Activated CD4-positive, alpha-beta memory T cell treated with anti-CD3 and anti-CD28 coated beads for 36 hours (primary cell): ENCODE measurements at places on chromosomes 2 and 18.

DNA sequence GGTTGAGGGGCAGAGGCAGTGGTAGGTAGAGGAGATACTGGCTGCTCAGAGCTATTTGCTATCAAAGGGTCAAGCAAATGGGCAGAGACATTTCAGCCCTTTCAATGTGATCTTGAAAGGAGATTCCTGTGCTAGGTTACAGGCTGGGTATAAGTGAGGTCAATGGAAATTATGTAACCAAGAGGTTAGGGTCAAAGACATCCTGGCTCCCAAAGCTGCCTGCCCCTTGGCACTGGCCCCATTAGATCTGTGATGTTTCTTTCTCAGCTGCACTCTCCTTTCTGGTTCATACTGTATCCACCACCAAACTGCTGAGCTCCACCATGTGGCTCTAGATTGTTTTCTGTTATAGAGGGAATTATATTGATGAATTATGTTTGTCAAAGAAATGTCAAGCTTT lies 200.4 kb downstream of the AGPS start:
- DNase-seq, result no peak

- DNase-seq, result no peak
Measured at GRCh38 chr2:30772021-30772705, 35.1 kb downstream of the CAPN13 start.

DNA sequence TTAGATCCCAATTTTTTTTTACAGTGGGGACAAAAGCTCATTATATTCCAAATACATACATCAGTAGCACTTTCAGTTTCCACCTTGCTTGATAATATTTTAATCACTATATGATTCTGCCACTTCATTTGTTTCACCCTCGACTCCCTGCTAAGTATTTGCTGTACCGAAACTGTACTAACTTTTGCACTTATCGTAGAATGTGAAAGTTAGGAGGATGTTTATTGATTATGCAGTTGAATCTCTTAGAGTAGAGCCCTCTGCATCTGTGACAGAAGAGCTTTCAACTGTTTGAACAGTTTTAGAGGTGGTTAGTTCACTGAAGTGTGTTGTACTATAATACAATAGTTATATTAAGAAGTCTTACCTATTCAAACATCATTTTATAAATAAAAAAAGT lies 20.8 kb downstream of the NCOA1 start:
- no peak for DNase-seq

GRCh38 chr2:240628808-240629618 lies 3.7 kb downstream of the GPR35 start:
- no peak for DNase-seq

DNA sequence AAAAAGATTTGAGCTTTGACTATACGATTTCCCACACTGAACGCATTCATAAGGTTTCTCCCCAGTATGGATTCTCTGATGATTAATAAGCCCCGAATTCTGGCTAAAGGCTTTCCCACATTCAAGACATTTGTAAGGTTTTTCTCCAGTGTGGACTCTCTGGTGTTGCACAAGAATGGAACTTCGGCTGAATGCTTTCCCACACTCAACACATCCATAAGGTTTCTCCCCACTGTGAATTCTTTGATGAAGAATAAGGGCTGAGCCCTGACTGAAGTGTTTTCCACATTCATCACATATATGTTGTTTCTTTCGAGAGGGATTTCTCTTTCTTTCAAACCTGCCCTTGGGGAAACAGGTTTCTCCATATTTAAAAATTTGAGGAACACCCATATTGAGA lies 6.9 kb downstream of the ZNF24 start:
- no peak for DNase-seq
